ENCODE measurements at places on chromosomes 2 and 18.

- no peak for DNase-seq
Observed at GRCh38 chr2:855177-855576, 95.5 kb upstream of the SNTG2 start.

GRCh38 chr2:86788881-86789686, 1.6 kb downstream of the CD8A start:
- DNase-seq, result peak; percentile 39

GRCh38 chr2:233233618-233234230, 17.7 kb upstream of the ATG16L1 start:
- DNase-seq, result no peak

GRCh38 chr2:199261936-199262335, 195.8 kb downstream of the SATB2 start:
- DNase-seq, result no peak

- DNase-seq, result no peak
Observed at GRCh38 chr2:239696559-239697207, 295.9 kb upstream of the HDAC4 start.

DNA sequence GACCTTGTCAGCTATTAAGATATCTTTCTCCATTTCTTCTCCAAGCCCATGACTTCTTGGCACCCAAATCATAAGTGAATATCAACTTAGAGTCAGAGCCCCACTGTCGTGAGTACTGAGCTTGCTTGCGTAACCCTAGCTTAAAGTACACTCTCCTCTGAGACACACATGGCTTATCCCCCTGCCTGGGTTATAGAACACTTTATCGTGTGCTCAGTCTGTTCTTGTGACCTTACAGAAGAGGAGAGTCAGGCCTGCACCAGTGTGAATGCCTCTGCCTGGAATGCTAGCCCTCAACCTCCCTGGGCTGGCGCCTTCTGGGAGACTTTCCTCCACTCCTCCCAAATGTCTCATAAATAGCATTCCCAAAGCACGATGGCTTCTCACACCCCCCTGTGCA, 79.3 kb downstream of the CEP192 start:
- DNase-seq, result no peak

DNA sequence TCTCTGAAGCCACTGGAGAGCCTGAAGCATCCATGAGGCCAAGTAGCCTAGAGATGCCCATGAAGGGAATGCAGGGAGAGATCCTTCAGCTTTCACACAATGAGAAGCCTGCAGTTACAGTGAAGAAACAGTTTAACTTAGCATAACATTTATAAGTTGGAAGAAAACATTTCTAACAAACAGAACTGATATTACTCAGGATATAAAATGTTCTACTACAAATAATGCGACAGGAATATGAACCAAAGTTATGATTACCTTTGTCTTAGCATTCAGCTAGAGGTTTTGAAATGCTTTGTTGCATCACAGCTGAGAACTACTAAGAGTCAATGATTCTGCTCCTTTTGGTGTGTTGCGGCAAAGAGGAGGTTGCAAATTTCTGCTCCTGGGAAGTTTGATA, 6.9 kb upstream of the KYNU start:
- no peak for DNase-seq
